ENCODE measurements at places on chromosomes 11 and 22.

- DNase-seq, result no peak
Observed at GRCh38 chr11:126375726-126376125, 20.2 kb downstream of the ST3GAL4 start.

- DNase-seq, result no peak
Observed at GRCh38 chr11:2837096-2837601, 48.4 kb downstream of the CDKN1C start.

- no peak for DNase-seq
Observed at GRCh38 chr22:50252082-50253045, 1.3 kb upstream of the HDAC10 start.

- DNase-seq, result no peak
Observed at GRCh38 chr22:20101638-20102037, 14.3 kb upstream of the RANBP1 start.

DNA sequence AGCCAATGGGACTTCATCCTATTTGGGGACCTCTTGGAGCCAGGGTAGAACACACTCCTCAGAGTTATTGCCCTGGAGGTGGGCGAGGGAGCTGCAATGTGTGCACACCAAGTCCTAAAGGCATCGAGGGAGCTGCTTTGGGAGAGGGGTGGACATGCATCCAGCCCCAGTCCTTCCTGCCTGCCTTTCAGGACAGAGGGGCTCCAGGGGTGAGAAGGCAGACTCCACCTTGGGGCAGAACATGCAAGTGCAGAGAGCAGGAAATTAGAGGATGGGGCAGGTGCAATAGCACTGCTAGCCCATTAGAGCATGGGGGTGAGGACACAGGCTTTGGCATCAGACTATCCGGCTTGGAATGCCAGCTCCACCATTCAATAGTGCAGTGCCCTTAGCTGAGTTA lies 288.5 kb downstream of the OPCML start:
- DNase-seq, result no peak

DNA sequence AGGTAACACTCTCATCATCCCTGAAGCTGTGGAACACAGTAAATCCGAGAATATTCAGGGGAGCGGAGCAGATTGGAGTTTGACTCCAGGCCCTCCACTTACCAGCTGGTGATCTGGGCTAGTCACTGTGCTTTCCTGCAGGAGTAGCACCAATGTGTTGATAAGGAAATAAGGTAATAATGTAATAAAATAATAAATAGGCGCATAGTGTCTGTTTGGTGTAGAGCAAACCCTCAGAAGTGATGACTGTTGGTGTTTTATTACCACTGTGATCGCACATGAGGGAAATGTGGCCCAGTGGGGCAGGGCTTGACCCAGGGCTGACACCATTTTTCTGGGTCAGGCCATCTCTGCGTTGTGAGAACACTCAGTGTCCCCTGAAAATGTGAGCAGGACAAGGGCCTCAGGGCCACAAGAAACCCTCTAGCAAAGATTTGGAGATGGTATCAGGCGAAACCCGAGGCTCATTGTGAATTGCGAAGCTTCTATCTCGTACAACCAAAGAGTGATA lies 563.9 kb upstream of the B3GAT1 start:
- no peak for DNase-seq

GRCh38 chr11:92123540-92123939 lies 101.1 kb upstream of the FAT3 start:
- no peak for DNase-seq
